ENCODE measurements at places on chromosomes 3 and 15.
A peak's percentile ranks its signal among the peaks of the same experiment; 100 is the strongest.

- DNase-seq: no peak
Measured at GRCh38 chr3:46361408-46362283, 7.7 kb downstream of the CCR2 start.

DNA sequence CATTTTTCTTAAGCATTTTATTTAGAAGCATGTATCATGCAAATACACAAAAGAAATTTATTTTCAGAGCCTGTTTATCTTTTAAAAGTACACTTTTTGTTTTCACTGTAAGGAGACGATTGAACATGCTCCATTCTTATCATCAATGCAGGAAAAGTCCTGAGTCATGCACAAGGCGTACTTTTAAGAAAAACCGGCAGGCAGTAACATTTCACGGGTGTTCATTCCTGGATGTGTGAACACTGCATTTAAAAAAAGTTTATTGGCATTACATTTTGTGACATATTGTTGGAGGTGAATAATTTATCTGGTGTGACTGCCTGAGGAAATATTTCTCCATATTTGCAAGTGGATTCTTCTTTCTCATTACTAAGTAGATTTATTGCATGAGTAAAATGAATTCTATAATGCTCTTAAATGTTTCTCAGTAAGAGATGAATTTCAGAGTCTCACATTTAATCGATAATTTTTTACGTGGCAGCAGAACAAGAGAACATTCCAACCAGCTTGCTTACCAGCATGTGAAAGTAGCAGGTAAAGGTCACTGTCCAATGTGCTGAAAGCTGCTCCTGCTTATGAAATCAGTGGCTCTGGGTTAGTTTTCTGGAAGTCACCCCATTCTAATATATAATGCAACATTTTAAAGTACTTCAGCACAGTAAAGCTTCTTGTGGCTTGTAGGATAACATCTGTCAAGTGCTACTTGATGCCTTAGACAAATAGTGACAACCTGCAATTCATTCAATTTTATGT lies 87.0 kb downstream of the SV2B start:
- DNase-seq: no peak

GRCh38 chr3:25610779-25611178 lies 53.9 kb downstream of the TOP2B start:
- no peak for DNase-seq

GRCh38 chr3:4674216-4674615 lies 181.1 kb downstream of the ITPR1 start:
- no peak for DNase-seq

GRCh38 chr3:46213201-46213600 lies 5.1 kb upstream of the CCR1 start:
- DNase-seq: no peak

- peak; percentile 47 for DNase-seq
Measured at GRCh38 chr3:45055411-45056143, 29.5 kb downstream of the CLEC3B start.

- no peak for DNase-seq
Measured at GRCh38 chr3:136194409-136195257, 1.5 kb downstream of the MSL2 start.

DNA sequence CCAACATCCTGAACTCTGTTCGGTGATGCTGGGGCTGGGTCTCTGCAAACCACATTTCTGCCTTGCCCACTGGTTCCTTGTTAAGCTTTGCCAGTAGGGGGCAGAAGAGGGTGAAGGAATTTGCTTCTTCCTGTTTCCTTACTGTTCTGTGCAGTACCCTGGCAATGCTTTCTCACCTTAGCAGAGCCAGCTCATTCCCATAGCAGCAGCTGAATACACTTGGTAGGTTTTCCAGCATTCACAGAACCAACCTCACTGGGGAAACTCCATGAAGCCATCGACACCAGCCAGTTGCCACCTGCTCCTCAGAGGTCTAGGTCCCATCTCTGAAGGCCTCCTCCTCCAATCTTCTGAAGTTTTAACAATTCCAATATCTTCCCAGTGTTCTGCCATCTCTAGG lies 308.4 kb downstream of the PDCD6IP start:
- DNase-seq: no peak

DNA sequence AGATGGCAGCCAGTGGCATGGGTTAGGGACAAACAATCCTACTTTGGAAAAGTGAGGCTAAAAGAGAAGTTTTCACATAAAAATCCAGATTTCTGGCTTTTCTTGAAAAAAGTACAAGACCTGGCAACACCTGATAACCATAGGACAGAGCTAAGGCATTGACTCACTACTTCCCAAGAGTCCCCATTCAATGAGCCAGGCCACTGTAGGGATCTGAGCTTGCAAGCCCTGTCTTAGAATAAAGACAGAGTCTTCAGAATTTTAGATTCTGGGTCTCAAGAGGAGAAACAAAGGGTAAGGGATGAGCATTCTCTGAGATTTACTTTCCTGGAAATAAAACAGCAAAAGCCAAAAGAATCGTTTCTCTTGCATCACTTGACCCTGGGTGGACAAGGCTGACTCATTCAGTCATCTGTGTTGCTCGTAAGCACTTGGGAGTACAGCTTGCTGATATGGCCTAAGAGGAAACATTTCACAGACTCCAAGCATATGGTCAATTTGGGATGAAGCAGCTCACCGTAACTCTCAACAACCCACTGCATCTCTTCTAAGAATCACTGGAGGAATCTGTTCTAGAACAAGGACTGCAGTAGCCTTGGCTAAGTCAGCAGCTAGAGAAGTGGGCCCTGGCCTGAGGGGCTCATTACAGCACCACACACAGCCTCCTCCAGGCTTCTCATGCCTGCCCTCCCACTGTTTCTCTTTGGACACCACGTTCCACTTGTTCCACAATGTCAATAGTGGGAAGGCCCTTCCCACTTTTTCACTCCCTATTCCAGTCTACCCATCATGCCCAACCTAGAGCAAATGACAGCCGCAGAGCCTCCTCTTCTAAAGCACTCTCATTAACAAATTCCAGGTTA lies 86.2 kb downstream of the RFTN1 start:
- no peak for DNase-seq

- peak; percentile 69 for DNase-seq
Measured at GRCh38 chr15:29103824-29104565, 165.6 kb downstream of the NSMCE3 start.

GRCh38 chr3:65851827-65852226 lies 186.9 kb downstream of the MAGI1 start:
- DNase-seq: no peak

DNA sequence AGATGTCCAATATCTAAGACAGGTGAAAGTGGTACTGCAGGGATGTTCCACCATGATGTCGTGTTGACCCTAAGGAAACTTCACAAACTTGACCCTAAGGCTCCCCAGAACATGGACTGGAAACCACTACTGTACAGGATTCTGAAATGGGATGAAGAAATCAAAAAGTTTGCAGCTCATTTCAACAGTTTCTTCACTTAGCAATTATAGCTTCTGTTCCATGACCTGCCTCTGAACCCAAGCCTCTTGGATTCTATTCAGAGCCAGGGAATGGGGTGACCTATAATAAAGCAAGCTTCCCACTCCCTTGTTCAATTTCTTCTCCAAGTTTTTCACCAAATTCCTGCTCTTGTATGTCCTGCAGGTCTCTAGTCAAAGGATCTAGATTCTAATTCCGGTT lies 40.7 kb downstream of the DUT start:
- no peak for DNase-seq

DNA sequence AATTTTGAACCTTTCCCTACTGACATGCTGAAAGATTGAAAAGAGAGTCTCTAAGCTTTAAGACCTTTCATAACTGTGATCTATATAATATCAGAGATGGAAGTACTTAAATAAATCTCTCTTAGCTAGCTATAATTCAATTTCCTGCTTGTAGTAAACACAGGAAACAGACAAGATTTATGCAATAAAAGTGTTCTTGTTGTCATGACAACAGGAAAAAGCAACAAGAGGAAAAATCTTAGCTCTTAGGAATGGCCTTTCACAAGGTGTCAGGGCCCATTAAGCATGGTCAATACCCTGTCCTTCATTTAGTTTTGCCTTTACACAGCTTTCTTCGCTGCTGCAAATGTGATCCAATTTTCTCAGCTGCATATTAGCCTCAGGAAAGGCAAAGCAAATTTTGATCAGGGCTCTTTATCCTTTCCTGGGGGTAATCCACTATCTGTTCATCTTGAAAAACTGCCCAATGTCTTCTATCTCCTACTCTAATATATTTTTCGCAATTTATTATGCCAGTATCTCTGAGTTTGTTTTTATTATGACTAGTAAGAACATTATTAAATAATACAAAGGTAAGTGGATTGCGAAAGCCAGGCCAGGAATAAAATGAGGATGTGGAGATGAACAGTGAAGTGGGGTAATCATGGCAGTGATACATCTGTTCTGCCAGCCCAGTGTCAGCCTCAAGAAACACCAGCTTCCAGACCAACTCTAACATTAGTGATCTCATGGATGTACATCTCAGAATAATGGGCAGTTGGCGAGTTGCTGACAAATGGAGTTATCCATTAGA lies 28.7 kb downstream of the SIDT1 start:
- no peak for DNase-seq

GRCh38 chr3:123660900-123661299 lies 76.0 kb upstream of the HACD2 start:
- DNase-seq: no peak

GRCh38 chr3:150074697-150075416 lies 104.2 kb upstream of the PFN2 start:
- peak; percentile 30 for DNase-seq

DNA sequence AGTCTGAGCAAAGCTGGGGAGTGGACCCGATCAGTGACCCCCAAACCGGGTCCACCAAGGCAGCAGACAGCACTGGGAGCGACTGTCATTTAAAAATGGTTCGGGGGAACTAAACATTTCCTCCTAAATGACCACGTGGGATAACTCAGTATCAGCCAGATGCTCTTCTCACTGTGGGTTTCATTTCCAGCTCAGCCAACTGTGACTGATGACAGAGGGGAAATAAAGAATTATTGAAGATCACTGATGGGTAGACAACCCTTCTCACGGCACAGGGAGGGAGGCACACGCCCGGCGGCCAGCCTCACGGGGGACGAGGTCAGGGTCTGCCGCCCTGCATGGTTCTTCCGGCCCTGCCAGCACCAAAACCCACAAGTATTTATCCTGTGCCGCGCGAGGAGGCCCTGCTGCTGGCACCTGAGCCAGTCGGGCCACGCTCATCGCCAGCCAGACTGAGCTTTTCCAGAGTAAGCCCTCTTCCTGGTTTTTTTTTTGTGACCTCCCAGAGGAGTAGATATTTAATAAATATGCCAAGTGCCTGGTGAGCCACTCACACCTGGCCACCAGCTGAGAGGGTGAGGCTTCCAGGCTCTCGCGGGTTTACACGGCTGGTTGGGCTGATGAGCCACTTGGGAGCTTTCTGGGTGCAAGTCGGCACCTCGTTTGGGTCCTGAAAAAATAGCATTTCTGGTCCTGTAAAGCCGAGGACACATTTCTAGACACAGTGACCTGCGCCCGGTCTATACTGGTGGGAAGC lies 6.2 kb downstream of the MELTF start:
- DNase-seq: peak; percentile 83

GRCh38 chr3:18419232-18419631 lies 5.9 kb downstream of the SATB1 start:
- DNase-seq: no peak

DNA sequence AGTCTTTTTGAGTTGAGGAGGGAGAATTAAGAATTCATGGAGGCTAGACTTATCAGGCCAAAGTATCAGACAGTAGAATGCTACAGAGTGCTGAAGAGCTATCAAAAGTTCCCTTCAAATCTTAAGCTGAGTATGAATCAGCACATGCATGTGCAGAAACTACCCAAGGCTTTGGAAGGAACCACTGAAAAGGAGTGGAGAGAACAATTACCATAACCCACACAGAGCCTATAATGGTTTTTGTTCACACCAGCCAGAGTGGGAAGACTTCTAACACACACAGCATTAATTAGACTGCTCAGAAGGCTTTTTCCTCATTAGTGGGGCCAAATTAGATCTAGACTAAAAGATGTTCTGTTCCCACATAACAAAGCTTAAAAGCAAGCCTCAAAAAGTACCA lies 83.7 kb upstream of the SLC6A11 start:
- no peak for DNase-seq

GRCh38 chr15:93179072-93179471 lies 90.1 kb upstream of the RGMA start:
- DNase-seq: no peak

DNA sequence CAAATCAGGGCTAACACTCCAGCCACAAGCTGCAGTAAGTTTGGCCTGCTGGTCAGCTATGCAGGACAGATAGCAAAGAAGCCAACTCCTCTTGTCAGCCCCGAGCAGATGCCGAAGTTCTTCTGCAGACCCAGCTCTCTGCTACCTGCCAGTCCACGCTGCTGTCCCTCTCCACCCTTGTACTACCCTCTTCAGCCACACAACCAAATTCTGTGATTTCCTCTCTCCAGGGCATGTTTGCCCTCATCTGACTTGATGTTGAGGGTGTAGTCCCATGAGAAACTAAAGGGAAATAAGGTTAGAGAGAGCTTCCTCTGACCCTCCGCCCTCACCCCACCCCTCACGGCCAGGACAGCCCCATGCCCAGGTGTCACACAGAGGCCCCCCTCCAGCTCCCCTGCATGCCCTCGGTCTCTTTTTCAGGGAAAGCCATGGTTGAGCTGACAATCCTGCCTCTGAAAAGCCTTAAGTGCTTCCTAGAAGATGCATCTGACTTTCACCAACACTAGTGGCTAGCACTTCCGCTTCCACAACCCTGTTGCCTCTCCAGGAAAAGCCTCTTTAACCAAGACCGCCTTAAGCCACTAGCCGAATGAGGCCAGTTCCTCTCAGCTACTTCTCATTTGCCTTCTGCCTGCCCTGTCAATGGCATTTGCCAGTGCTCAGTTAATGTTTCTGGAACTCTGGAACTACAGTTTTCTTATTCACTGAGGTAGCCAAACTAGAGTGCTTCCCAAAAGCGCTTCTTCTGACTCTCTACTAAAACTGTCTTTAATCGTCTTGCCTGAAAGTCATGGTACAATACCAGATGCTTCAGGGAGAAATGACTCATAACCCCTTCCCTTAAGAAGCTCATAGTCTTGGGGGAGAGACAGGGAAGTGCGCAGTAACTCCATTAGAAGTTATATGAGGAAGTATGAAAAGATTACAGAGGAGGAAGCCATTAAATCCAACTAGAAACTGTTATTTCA lies 300.4 kb upstream of the STT3B start:
- no peak for DNase-seq

- no peak for DNase-seq
Measured at GRCh38 chr15:99425657-99426301, 140.0 kb upstream of the MEF2A start.

- no peak for DNase-seq
Measured at GRCh38 chr3:70308760-70309159, 3.7 kb downstream of the MDFIC2 start.

DNA sequence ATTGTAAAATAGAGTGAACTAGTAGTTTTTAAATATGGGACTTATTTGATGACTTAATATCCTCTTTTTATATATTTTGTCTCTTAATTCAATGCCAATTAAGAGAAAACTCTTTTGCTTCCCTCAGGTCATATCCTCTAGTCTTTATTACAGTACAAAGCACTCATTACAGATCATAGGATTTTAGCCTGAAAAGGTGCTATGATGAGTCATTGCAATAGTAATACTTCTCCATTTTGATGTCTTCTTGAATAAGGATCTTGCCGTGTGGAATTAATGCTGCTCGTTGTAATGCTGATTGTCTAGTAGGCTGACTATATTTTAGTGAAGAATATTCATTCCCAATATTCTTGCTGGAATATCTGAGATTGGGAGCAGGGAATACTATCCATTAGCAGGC lies 612.2 kb upstream of the GOLIM4 start:
- no peak for DNase-seq
